ENCODE measurements at places on chromosomes 1 and 21. TPM values are rescaled to one million over a fixed set of nuclear protein-coding genes. Genes with fewer than 3 reads are reported as not detected.
A peak's percentile ranks its signal among the peaks of the same experiment; 100 is the strongest.

- H3K4me3 ChIP-seq: no peak overlapping the region
- H3K27ac ChIP-seq: no peak overlapping the region
- no peaks in the 10 kb centered on the region for H3K36me3 ChIP-seq
These were observed 151.7 kb upstream of the NR5A2 start for GRCh38 chr1:199875856-199876255.

GRCh38 chr21:42112857-42113256 is 41.7 kb downstream of the UMODL1 start:
- H3K27ac ChIP-seq: no peak overlapping the region
- no peaks in the 10 kb centered on the region for H3K4me1 ChIP-seq
- no peaks in the 10 kb centered on the region for H3K36me3 ChIP-seq
- no peak for DNase-seq
- H3K27me3 ChIP-seq: no peaks in the 10 kb centered on the region
- H3K4me3 ChIP-seq: no peak overlapping the region

DNA sequence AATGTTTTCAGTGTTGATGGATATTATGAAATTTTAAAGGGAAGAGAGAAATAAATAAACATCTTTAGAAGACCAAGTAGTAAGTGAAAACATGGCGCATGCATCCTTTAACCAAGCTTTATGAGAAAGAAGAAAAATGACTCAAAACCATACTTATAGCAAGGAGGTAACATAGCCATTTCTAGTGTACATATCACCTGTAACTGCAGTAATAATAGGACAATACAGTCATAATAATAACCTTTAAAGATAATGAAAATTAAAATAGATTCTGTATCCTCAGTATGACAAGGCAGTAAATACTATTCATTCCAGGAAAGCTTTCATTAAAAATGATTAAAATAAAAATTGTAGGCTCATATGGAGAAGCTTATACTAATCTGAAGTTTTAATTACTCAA is 141.2 kb downstream of the COL24A1 start:
- no peaks in the 10 kb centered on the region for H3K36me3 ChIP-seq
- no peak overlapping the region for H3K4me3 ChIP-seq
- DNase-seq: no peak

DNA sequence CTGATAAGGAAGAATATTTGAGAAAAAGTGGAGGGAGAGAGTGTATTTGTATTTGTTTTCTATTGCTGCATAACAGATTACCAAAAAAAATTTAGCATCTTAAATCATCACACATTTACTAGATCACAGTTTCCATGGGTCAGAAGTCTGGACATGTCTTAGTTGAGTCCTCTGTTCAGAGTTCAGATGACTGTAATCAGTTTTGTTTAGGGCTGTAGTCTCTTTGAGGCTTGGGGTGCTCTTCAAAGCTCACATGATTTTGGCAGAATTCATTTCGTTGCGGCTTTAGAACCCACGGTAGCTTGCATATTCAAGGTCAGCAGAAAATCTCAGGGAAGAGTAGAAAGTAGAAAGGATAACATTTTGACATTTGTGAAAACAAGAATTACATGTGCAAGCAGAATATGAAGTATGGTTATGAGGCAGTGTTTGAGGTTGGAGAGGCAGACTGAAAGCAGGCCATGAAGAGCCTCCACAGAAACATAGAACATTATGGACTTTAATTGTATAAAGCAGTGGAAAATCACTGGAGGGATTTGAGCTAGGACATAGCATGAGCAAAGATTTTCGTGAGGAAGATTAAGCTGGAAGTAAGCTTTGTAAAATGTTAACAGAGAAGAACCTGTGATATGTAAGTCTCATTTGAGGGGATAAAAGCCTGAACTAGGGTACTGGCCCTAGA is 110.6 kb upstream of the GPR52 start:
- DNase-seq: no peak
- H3K27me3 ChIP-seq: no peaks in the 10 kb centered on the region
- H3K36me3 ChIP-seq: no peaks in the 10 kb centered on the region
- no peak overlapping the region for H3K27ac ChIP-seq
- no peak overlapping the region for H3K4me3 ChIP-seq

DNA sequence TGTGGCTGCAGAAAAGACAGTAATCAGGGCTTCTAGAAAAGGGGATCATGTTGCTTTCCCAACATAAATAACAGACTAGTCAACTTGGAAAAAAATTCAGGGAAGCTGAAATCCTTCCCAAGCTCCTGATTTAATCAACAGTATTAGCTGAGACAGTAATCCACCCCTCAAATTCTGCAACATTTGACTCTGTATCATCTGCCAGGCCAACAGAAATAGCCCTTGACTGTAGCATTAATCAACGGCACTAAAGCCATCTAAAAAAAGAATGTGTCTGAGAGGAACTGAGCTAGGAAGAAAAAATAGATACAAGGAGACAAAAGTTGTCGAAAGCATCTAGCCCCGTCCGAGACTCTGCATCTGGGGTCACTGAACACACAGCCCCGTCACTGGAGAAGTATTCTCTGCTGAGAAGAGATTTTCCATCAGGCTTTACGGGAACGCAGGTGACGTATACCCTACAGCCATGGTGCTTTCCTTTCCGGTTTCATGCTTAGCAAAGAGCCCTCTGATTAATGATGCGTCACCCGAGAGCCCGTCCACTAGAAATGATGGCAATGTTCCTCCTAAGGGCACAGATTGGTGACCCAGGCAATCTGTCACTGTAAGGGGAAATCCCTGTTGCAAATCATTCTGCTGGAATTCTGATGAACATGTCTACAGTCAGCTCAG is 42.1 kb upstream of the TP53BP2 start:
- DNase-seq: no peak
- H3K36me3 ChIP-seq: no peaks in the 10 kb centered on the region
- no peak overlapping the region for H3K4me3 ChIP-seq
- H3K27me3 ChIP-seq: no peaks in the 10 kb centered on the region
- H3K27ac ChIP-seq: no peak overlapping the region

GRCh38 chr1:233277637-233278606 is 17.6 kb downstream of the PCNX2 start:
- 0 out of 2 replicates have a peak overlapping the region, but pooled peaks have one; percentile 20 for H3K27ac ChIP-seq
- H3K4me1 ChIP-seq: peaks cover 38% of the 10 kb centered on the region
- no peaks in the 10 kb centered on the region for H3K27me3 ChIP-seq
- 0 out of 2 replicates have a peak, but pooled peaks cover 3% of the 10 kb centered on the region for H3K36me3 ChIP-seq
- DNase-seq: no peak

GRCh38 chr1:103190766-103191165 is 82.4 kb upstream of the COL11A1 start:
- H3K27me3 ChIP-seq: no peaks in the 10 kb centered on the region
- no peak overlapping the region for H3K4me3 ChIP-seq
- DNase-seq: no peak

GRCh38 chr1:201726700-201727099 is 102.3 kb upstream of the IPO9 start:
- H3K4me1 ChIP-seq: 0 out of 2 replicates have a peak, but pooled peaks cover 3% of the 10 kb centered on the region
- H3K4me3 ChIP-seq: no peak overlapping the region
- H3K27ac ChIP-seq: no peak overlapping the region
- DNase-seq: no peak
- H3K27me3 ChIP-seq: no peaks in the 10 kb centered on the region

OPTC gene
- polyA plus RNA-seq: 0.50 TPM

INAVA gene
- 25.3 TPM for polyA plus RNA-seq

KCNH1 gene
- polyA plus RNA-seq: not detected

PLCH2 gene
- polyA plus RNA-seq: 0.07 TPM

RNF207 gene
- 1.3 TPM for polyA plus RNA-seq

All from GM23338 (cell line).